ENCODE measurements at places on chromosomes 6 and 20.

- DNase-seq: no peak
Observed at GRCh38 chr6:138824482-138825144, 28.7 kb downstream of the ECT2L start.

DNA sequence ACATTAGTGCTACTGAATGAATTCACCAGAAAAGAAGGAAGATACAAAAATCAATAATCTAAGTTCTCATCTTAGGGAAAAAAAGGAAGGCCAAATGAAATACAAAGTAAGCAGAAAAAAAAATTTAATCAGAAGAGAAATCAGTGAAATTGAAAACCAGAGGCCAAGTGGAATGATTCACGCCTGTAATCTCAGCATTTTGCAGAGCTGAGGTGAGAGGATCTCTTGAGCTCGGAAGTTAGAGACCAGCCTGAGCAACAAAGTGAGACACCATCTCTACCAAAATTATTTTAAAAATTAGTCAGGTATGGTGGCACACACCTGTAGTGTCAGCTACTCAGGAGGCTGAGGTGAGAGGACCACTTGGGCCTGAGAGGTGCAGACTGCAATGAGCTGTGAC lies 21.2 kb upstream of the ASF1A start:
- no peak for DNase-seq

DNA sequence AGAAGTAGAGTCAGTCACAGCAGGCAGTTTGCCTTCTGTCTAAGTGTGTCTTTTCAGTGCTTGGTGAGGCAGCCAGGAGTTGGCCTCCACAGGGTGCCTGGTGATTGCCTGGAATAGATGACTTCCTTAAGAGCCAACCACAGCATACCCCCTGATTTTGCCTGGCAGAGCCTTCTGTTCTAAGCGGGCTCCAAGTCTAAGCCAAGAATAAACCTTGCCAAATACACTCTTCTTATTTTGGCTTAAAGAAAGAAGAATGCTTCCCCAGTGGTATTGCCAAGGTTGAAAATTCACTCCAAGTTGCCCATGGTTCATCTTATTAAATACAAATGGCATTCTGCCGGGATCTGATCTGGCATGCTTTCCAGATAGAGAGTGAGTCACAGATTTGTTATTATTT lies 1424.8 kb upstream of the EYS start:
- no peak for DNase-seq

DNA sequence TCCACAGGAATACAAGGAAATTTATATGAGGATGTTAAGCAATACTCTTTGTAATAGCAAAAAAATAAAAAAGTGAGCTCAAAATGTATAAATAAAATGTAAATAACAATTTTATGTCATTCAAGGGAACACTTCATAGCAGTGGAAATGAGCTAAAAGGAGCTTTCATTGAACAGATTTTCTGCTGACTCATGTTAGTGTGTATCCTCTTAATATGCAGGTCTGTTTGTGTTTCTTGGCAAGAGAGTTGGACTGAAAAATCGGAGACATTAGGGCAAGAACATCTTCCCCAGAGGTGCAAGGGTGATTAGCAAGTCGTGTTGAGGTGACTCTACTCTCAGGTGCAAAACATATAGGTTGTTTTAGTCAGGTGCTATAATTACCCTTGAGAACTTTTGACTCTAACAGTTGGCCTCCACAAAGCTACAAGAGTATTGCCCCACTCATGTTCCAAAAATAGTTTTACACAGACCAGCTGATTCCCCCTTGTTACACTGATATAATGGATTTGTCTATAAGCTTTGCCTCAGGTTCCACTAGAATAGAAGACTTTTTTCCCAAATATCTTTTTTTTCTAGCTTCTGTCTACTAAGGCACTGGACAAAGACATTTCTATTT lies 702.9 kb downstream of the TENT5A start:
- DNase-seq: no peak

DNA sequence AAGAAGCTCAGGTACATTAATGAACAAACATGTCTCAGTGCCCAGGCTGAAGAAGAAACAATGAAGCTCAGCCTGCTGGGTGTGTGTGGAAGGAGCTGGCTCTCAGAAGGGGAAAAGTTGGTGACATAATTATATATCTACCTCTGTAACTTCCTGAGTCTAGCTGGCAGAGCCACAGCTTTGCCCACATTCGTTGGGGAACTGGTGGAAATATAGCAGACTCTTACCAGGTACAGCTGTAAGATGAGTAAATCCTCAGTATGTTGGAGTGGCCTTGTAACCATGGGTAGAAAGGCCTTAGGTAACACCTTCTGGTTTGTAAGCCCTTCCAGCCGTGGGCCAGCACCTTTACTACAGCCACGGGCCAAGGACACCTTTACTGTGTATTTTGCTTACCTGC lies 29.9 kb upstream of the PNRC1 start:
- DNase-seq: no peak

- DNase-seq: no peak
Observed at GRCh38 chr6:133408543-133408942, 167.4 kb downstream of the EYA4 start.

DNA sequence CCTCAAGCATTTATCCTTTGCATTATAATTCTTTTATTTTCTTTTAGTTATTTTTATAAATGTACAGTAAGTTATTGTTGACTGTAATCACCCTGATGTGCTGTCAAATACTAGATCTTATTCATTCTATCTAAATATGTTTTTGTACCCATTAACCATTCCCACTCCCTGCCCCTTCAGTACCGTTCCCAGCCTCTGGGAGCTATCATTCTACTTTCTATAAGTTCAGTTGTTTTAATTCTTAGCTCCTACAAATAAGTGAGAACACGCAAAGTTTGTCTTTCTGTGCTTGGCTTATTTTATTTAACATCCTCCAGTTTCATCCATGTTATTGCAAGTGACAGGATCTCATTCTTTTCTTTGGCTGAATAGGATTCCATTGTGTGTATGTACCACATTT lies 12.5 kb upstream of the ERVFRD-1 start:
- DNase-seq: no peak

DNA sequence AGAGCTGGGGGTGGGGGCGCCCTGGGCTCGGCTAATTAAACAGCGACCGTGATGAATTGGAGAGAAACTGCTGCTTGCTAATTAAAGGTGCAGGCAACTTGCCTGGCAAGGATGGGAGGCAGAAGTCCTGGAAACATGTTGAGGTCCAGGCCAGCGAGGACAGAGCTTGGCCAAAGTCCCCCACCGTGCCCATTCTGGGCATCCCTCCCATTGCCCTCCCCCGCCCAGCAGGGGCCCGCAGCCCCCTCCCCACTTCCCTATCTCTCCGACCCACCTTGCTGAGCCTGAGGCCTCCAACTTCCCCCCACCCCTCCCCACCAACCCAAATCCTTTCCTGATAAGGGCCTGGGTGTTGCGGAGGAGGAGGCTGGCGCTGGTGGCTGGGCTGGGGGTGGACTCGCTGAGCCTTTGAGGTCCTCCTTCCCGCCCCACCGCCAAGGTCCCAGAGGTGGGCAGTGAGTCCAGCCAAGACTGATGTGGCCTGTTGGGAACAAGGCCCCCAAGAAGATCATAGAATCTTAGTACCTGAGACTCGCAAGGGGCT lies 23.3 kb downstream of the C20orf203 start:
- DNase-seq: no peak

DNA sequence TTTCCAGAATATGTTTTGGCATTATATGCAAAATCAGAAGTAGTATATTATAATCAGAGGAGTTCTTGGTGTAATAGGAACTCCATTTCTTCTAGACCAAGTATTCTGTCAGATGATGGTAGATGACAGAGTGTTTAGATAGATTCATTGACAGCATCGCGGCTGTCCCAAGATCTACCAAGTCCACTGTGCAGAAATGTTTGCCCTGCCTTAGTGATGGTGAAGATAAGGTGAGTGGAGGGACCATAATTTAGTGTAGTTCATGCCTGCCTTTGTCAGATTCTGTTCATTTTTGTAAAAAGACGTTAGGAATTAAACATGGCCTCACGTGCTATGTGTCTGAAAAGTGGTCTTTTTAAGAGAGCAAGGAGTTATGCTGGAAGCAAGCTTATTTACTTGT lies 270.1 kb downstream of the ARID1B start:
- DNase-seq: no peak

DNA sequence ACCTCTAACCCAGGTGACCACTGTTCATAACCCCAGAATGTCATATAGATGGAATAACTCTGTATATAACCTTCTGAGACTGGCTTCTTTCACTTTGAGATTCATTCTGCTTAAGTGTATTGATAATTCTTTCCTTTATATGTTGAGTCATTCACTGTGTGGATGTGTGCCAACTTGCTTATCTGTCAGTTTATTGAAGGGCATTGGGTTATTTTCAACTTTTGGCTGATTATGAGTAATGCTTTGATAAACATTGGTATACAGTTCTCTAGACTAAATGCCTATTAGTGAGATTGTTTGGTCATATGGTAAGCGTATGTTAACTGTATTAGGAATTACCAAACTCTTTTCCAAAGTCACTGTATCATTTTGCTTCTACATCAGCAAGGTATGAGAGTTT lies 453.4 kb upstream of the SPTLC3 start:
- DNase-seq: no peak

DNA sequence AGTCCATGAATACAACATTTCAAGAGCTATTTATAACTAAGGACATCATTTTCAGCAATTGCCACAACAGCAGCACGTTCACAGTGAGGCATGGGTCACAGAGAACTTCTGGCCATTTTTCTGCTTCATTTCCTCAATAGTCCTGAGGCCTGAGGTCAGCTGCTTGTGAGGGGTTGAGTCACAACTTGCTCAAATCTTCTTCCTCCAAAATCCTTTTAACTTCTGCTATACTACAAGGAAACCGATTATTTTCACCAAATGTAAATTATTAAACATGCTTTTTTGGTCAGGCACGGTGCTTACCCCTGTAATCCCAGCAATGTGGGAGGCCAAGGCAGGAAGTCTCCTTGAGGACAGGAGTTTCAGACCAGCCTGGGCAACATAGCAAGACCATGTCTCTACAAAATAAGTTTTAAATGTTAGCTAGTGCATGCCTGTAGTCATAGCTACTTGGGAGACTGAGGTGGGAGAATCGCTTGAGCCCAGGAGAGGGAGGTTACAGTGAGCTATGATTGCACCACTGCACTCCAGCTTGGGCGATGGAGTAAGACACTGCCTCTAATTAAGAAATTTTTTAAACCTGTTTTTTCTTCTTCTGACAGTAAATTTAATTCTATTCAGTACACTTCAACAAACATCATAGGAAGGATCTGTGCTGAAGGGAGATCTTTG lies 11.1 kb upstream of the SLC16A10 start:
- no peak for DNase-seq

- no peak for DNase-seq
Observed at GRCh38 chr6:159908979-159909378, 18.2 kb downstream of the MAS1 start.

DNA sequence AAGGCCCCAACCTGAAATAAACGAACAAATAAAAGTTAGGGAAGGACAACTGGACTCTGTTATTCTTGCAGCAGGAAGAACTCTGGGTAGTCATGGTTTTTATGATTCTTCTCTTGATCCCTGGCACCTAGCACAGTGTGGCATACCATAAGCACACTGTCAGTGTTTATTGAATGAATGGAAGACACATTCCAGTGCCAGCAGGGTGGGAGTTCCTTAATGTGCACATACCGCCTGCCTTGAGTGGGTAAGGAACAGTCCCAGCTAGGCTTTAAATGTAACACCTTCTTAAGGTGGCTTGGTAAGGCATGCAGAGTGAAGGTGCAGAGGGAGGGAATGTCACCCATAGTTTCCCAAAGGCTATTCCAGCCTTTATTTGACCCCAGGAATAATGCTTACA lies 162.9 kb upstream of the CEP162 start:
- no peak for DNase-seq

GRCh38 chr20:53503517-53503919 lies 90.1 kb downstream of the ZNF217 start:
- DNase-seq: no peak

GRCh38 chr6:11473008-11473740 lies 64.4 kb upstream of the TMEM170B start:
- no peak for DNase-seq

- no peak for DNase-seq
Observed at GRCh38 chr6:39956936-39957335, 22.7 kb upstream of the MOCS1 start.

GRCh38 chr6:37802810-37803209 lies 16.7 kb upstream of the ZFAND3 start:
- DNase-seq: no peak

DNA sequence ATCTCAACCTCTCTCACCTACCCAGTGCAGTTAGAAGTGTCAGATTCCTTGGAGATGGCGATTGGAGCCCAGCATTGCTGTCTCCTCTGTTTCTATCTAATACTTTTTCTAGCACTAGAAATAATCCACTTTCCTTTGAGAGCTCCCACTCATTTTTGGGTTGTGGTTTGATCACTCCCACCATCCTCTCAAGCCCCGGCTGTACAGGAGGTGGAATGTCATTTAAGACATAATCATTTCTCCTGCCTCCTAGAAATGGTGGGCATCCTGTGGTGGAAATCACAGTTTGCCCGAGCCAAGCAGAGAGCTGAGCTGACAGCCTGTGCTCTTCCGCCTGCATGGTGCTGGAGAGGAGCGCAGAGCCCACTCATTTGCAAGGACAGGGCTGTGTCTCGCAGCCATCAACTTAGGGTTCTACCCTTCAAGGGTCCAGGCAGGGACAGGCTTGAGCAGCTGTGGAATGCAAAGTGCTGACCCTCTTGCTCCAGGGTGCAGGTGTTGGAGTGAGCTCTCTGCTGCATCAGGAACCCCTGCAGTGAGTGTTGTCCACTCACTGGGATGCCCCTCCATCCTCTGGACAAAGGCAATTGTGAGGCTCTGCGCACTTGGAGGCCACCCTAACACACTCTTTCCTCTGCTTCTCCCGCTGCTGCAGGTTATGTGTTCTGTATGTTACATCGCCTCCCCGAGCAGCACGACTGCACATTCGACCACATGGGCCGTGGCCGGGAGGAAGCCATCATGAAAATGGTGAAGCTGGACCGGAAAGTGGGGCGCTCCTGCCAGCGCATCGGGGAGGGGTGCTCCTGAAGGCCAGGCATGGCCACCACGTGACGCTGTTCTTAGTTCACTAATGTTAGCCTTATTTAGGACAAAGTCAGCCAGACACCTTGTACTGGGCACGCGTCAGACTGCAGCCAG lies 332.3 kb downstream of the ZFAND3 start:
- no peak for DNase-seq

- DNase-seq: peak; percentile 94
Observed at GRCh38 chr20:63553251-63553932, 567 bp upstream of the FNDC11 start.

DNA sequence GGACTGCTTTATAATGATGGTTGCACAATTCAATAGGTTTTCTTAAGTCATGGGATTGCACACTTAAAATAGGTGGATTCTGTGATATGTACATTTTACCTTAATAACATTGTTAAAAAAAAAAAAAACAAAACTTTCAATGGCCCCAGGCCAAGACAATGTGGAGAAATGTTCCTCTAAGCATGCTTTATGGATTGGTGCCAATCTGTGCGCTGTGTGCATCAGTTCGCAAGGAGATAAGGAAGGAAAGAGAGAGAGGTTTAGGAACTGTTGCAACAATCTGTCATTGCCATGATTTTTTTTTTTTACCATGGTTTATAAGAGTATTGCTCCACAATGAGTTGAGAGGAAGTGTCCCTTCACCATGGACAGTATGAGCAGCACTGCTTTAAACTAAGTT lies 399.6 kb downstream of the PTPRT start:
- DNase-seq: no peak

Measured in T follicular helper cell (primary cell).